ENCODE measurements at places on chromosomes 3 and 15. TPM values are rescaled to one million over a fixed set of nuclear protein-coding genes. Genes with fewer than 3 reads are reported as not detected.

- no peak for DNase-seq
These were observed 26.8 kb upstream of the RHO start for GRCh38 chr3:129501630-129502029.

DNA sequence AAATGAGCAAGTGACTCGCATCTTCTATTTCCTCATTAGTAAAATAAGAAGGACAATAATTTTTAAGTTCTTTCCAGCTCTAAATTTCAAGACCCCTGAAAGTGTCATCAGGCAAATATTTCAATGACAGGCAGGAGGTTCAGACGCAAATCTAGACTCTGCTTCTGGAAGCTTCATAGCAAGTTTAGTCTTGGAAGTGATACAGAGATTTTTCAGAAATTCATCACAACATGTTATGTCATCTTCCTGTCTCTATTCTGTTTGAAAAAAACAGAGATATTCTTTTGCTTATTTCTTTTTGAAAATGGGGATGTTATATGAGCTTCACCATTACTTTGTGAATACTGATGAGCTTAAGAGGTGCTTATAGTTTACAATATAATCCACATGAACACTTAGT lies 74.0 kb downstream of the C3orf85 start:
- DNase-seq = no peak

DNA sequence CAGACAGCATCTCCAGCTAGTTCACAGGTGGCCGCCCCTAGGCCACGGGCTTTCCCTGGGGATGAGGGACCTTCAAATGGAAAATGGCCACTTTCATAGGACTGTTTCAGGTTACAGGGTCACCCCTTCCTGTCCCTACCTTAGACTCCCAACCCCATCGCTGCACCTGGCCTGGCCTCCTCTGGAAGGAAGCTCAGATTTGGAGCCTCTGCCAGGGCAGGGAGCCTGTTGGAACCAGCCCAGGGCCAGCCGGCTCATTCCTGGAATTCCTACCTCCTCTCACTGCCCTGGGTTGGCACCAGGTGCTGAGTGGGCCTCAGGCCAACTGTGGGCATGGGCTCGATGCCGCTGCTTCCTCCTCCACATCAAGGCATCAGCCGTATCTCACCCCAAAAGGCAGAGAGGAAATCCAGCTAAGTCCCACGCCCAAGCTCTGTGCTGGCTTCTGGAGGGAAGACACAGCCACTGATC lies 42.2 kb downstream of the KLHL25 start:
- no peak for DNase-seq

DNA sequence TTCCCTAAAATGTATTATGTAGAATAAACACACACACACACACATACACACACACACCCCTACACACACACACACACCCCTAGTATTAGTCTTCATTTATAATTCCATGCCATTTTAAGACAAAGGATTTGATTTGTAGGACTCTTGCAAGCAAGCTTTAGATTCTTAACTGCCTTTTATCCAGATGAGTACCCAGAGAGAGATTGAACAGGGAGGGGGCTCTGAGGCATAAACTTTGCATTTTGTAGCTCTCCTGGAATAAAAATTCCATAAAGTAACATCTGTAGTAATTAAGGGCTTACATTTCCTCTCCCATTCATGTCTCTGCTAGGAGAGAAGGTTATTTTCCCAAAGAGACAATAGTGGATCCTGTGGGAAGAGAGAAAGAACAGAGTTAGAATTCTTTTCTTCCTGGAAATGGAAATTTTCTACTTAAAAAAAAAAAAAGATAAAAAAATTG lies 479.4 kb downstream of the RBMS3 start:
- no peak for DNase-seq

ERC2 gene
- total RNA-seq = not detected
